ENCODE measurements at places on chromosomes 16 and 17. TPM values are rescaled to one million over a fixed set of nuclear protein-coding genes. Genes with fewer than 3 reads are reported as not detected.
A peak's percentile ranks its signal among the peaks of the same experiment; 100 is the strongest.

DNA sequence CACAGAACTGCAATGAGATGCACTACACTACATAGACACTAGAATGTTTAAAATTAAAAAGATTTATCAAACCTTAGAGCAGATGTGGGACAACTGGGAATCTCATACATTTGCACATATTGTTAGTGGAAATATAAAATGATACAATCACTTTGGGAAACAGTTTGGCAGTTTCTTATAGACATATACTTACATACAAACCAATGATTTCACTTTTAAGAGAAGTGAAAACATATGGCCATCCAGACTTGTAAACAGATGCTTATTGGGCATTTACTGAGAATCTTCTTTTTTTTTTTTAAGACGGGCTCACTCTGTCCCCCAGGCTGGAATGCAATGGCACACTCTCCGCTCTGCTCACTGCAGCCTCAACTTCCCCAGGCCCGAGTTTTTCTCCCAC, 50.1 kb downstream of the AXIN2 start:
- no peak for DNase-seq

DNA sequence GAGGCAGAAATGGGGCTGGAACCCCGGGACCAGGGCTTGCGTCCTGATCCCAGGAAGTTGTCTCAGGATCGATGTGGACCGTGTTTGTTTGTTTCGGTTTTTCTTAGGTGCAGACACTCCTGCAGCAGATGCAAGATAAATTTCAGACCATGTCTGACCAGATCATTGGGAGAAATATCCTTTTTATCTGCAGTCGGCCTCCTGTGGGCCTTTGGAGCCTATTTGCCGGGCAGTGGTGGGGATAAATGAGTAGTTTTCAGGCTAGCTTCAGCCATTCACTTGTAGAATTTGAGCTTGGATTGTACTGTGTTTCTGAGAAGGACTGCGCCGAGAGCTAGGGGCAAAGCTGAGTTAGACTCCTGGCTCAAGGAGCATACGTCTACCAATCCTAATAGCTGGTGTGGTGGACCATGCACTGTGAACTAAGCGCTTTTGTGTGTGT, 816 bp downstream of the HSBP1 start:
- DNase-seq, result no peak

- DNase-seq, result no peak
These were observed 236.0 kb upstream of the ELAC2 start for GRCh38 chr17:13253733-13254410.

Gene BCL6B
- total RNA-seq, result 180 TPM

GRCh38 chr17:64145375-64145750, 15.4 kb upstream of the ERN1 start:
- DNase-seq, result no peak

Gene KRT31
- total RNA-seq, result not detected

Gene HS3ST6
- not detected for total RNA-seq

DNA sequence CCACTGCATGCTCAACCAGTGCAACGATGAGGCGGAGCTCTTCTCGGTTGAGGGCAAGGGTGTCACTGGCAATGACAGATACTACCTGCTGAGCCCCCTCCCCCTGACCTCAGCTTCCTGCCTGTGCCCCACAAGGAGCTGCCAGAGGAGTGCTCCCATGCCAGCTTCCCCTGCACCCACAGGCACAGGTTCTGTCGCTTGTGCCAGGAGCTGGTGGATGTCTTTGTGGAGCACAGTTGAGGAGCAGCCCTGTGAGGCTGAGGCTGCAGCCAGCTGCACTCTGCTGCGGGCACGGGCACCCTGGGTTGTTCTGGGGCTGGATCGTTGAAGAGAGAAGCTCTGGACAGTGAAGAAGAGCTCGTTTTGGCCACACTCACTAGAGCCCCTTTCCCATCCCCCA, 165.3 kb upstream of the ZNF267 start:
- no peak for DNase-seq

DNA sequence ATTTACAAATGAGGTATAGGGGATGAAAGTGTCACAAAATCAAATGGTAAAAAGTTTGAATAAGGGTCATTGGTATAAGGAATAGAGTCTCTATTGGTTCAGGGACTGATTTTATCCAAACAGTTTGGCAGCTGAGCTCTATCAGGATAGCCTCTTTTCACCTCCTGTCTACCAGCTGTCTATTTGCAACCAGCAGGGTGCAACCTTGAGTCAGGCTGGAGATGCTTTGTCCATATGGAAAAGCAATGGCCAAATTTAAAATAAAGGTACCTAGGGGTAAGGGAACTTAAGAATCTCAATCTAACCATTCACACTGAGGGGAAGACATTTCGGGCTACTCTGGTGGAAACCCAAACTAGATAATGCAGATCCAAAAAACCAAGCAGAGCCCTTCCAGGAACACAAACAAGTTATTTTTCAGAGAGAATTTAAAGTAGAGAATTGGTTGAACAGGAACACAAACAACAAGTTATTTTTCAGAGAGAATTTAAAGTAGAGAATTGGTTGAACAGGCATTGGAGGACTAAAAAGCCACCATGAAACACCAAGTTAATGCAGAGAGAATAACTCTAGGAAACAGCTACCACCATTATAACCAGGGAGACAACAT, 12.6 kb upstream of the CA10 start:
- no peak for DNase-seq

DNA sequence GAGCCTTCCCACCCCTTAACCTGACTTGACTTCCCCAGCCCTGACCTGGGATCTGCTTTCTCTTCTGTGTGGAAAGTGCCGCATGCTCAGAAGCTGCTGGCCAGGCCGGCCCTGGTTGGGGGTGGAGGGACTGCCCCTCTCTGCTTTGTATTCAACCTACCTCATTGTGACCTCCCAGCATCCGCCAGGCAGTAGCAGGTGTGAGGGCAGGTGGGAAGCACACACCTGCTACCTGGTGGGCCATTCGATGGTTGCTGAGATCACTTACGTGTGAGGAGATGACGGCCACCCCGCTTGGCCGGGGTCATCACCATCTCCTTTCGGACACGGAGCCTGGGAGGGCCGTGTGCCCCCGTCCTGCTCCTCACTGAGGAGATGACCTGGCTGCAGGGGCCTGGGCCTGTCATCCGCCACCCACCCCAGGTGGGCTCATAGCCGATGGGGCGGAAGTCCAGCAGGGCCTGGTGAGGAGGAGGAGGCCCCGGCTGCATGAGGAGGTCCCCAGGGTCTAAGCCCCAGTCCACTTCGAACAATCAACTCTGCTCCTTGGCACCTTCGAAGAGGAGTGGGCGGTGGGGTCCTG, 7.1 kb downstream of the CPNE7 start:
- DNase-seq, result no peak

- no peak for DNase-seq
These were observed 15.1 kb downstream of the AHSP start for GRCh38 chr16:31542763-31543162.

DNA sequence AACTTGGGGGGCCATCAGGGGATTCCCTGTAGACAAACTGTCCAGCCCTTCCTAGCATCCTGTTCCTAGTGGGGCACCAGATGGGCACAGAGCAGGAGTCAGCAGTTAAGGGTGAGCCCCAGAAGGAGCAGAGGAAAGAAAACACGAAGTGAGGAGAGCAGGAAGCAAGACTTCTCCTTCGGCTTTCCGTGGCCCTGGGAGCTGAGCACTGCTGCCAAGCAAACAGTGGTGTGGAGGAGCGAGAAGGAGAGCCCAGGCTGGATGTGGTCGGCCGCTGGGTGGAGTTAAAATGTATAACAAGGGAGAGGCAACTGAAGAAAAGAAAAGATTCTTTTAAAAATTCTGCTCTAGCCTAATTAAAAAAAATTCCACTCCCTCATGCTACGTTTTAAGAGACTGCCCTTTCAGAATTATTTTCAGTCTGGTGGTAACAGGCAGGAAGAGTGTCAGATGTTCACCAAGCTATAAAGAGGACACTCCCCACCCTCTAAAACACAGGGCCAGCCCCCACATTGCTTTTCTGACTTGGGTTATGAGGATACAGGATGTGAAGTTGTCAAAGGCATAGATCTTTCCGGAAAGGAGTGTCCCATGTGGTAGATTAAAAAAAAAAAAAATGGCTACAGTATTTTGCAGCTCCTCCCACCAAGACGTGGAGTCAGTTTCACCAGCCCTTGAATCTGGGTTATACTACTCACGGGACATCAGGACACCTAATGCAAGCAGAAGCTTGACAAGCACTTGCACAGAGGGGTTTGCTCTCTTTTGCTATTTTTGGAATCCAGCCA, 74.9 kb upstream of the ZFHX3 start:
- no peak for DNase-seq

- no peak for DNase-seq
These were observed 8.7 kb downstream of the ATP2A1 start for GRCh38 chr16:28886945-28887344.

Gene SMIM5
- total RNA-seq, result not detected

- DNase-seq, result peak; percentile 77
These were observed 1.7 kb downstream of the MAP2K3 start for GRCh38 chr17:21286066-21286770.

DNA sequence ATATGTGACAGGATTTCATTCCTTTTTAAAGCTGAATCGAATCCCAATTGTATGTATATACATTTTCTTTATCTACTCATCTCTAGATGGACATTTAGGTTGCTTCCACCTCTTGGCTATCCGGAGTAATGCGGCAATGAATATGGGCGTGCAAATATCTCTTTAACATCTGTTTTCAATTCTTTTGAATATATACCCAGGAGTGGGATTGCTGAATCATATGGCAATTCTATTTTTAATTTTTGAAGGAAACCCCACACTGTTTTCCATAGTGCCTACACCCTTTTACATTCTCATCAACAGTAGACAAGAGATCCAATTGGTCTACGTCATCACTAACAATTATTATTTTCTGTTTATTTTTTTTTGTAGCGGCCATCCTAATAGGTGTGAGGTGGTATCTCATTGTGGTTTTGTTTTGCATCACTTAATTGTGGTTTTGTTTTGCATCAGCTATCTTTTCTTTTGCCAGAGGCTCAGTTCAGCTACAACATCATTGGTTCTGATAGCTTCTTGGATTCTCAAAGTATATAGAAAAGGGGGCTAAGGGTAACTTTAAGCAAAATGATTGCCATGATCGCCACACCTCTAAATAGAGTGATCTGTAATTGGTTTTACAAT, 25.6 kb upstream of the MAP2K6 start:
- DNase-seq, result no peak

Gene NUP88
- 78.1 TPM for total RNA-seq

Gene PLLP
- 15.9 TPM for total RNA-seq

- DNase-seq, result no peak
These were observed 208.3 kb upstream of the SALL1 start for GRCh38 chr16:51359141-51359955.

Gene CSH2
- not detected for total RNA-seq

GRCh38 chr17:82241183-82241925, 12.5 kb downstream of the SLC16A3 start:
- no peak for DNase-seq

Gene SLC13A2
- total RNA-seq, result not detected

- DNase-seq, result no peak
These were observed at the start of gene SRCIN1 for GRCh38 chr17:38605841-38606645. Gene SRCIN1, minus strand, starts transcription at chr17:38605952. Its CDS starts 247 bp downstream, at chr17:38605705.

DNA sequence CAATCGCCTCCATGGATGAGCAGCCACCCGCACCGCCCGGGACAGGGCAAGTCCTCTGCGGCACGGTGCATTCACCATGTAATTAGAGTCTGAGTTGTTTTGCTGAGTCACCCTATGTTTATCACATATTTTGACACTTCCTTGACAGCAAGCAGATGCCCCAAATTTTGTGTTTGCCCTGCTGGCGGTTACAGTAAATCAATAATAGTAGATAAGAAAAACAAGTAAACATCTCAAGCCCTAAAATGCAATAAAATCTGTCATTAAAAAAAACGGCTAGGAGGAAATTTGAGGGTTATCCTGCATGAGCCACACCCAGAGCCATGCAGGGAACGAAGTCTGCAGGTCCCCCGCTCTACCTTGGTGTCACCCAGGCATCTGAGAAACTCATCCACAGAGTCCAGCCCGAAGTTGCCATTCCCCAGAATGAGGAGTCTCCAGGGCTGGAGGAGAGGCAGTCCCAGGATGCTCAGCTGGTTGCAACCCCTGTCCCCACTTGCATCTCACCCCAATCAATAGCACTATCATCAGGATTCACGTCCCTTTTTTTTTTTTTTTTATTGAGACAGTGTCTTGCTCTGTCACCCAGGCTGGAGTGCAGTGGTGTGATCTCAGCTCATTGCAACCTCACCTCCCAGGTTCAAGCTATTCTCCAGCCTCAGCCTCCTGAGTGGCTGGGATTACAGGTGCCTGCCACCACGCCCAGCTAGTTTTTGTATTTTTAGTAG, 16.5 kb upstream of the ST6GALNAC1 start:
- no peak for DNase-seq

Measured in glomerular endothelial cell (primary cell).